ENCODE measurements at places on chromosomes 16 and 17.

GRCh38 chr17:72617557-72617956 lies 474.9 kb downstream of the SLC39A11 start:
- no peak for DNase-seq

DNA sequence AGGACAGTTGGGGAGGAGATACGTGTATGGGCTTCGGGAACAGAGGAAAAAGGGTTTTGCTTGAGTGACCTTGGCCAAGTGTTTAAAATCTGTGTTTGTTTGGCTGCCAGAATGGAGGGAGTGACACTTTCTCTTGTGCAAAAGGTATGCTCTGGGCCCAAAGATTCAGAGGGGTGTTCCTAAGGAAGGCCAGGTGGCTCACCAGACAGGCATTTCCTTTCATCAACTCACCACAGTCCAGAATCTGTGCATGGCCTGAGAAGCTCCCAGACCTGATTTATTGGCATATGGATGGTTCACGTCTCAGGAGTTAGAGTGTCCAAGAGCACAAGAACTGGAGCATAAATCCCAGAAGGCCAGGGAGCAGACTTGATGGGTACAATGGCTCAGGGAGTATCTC lies 53.4 kb upstream of the NLK start:
- DNase-seq = no peak

DNA sequence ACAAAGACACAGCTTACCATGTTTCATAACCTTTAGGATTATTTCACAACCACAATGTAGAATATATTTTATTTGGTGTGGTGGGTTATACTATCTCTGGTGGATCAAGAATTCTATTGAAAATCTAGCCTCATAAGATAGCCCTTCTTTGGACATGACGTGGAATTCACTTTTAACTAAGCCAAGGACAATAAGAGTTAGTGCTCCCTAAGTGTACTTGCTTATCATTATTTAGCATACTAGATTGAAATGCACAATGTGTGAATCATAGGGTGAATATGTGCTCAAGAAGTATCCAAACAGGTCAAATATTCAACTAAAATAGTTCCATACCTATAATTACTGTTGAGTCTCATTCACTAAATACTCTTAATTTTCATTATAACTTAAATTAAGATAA lies 1179.5 kb upstream of the GOT2 start:
- no peak for DNase-seq

DNA sequence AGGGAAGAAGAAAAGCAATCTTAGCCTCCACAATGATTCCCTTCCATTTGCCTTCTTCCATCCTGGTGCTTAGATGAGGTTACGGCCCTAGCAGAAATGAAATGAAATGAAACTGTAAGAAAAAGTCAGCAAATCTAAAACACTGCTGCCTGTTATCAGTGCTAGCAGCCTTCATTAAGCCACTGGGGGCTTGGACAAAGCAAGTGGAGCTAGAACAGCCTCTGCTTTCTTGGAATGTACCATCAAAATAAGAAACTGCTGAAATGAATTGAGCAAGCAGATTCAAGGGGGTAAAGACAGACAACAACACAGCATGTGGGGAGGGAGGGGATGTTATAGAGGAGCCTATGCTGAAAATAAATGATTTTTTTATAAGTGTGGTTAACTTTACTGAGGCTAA lies 5.1 kb downstream of the ANKFN1 start:
- no peak for DNase-seq

DNA sequence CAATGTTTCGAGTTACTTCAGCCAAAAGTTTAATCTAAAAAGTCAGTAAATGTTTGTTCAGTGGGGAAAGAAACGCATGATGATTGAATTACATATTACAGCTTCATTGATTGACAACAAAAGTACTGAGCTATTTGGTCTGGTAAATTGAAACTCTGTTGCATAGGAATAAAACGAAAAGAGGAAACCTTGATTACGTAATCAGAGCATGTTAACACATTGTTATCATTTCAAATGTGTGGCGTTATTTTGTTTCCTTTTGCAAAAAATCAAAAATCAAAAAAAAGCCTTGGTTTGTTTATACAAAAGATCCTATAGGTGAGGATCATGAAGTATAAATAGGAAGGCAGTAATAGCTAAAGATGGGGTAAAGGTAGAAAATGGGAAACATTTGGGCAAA lies 19.5 kb upstream of the CA10 start:
- DNase-seq = no peak

DNA sequence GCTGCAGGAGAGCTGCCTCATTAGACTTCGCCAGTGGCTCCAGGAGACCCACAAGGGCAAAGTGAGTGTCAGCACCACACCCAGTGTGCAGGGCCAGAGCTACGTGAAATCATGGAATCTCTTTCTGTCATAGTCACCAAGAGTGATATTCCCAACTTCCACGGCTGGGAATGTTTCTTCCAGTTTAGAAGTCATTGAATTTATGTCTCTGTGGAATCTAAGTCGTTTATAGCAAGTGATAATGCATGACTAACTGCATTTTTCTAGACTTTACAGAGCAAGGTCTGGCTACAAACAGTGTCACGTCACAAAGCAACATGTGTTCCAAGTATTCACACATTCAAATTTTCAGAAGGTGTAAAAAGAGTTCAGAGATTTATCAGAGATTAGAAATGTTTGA lies 55.5 kb downstream of the SEC14L1 start:
- DNase-seq = no peak

DNA sequence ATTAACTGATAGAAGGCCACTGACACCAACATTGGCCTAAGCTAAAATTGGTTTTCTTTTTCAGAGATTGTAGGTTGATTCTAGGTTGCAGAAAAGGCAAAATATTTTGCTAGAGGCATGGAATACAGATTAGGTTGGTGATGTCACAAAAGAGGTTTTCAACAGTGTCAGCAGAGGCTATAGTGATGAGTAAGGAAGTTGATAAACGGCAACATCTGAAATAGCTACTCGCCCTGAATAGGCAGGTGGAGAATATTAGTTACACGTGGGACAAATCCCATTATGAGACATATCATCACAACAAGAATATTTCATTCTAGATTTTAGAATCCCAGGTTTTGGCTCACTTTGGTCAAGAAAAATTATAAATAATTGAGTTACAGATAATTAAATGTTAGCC lies 1.5 kb upstream of the TOM1L1 start:
- DNase-seq = no peak

- no peak for DNase-seq
Observed at GRCh38 chr17:68061512-68062313, 26.2 kb downstream of the KPNA2 start.

- DNase-seq = peak; percentile 25
Observed at GRCh38 chr17:2369551-2370210, 31.2 kb downstream of the MNT start.

DNA sequence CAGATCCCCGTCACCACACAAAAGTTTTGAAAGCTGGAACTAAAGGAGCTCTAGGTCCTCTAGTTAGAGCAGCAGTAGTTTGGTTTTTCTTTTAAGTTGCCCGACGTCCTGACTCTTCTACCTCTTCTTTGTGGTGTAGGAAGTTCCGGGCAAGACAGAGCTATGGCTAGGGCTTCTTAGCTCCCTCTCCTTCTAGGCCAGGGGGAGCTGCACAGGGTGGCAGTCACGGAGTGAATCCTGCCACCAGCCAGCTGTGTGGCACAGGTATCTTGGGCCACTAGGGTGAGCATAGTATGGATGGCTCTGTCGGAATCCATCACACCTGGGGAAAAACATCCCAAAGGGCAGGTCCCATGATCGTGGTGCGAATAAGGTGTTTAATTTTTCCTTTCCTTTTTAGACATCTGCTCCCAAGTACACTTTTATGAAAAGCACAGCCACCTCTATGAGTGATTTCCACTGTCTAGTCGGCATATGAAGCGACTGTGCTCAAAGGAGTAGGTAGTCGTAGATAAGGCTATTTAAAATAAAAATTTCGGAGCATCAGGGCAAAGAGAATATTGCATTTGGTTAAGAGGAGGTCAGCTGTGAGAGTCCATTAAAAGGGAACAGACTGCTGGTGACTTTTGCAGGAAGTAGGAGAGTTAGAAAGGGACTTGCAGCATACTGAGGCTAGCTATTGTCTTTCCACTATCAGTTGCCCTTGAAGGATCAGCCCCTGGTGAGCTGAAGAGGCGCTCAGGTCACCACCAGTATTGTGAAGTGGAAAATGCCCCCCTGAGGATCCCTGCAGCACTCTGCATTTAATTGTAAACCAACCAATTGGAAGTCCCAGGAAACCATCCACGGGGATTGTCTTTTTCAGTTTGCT lies 2.1 kb downstream of the PRKCA start:
- peak; percentile 11 for DNase-seq

DNA sequence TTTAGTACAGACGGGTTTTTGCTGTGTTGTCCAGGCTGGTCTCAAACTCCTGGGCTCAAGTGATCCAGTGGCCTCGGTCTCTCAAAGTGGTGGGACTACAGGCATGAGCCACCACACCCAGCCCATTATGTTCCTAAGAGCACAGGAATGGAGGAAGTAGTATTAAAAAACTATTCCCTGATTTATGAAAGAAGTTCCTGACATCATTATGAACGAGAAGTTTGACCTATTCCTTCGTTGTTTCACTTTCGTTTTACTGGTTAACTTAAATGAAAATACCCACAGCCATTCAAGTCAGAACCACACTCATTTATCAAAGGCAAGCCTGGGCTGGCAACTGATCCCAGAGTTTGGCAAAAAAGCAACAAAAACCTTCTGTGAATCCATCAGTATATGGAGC lies 13.5 kb upstream of the CBX4 start:
- DNase-seq = no peak

GRCh38 chr17:49820773-49821172 lies 27.1 kb downstream of the TAC4 start:
- no peak for DNase-seq

DNA sequence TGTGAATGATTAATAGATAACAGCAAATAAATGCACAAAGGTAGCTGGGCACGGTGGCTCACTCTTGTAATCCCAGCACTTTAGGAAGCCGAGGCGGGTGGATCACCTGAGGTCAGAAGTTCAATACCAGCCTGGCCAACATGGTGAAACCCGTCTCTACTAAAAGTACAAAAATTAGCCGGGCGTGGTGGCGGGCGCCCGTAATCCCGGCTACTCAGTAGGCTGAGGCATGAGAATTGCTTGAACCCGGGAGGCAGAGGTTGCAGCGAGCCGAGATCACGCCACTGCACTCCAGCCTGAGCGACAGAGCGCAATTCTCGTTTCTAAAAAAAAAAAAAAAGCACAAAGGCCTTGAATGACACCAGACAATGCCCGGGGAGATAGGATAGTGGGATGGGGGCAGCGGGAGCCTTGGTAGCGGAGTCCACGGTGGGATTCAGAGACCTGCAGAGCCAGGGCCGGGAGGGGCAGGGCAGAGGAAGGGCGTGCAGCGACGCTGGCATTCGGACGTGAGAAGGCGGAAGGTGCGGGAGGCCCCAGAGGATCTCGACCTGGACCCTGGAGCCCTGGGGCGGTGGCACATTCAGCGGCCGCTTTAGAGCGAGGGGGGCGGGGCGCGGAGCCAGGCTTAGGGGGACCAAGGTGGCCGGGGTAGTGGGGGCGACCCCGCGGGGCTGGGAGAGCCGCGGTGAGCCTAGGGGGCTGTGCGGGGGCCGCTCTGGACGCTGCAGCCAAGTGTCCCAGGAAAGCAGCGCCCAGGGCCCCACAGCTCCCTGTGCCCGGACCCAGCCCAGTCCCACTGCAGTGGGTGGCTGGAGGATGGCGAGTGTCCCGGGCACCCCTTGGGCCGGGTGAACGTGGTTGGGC lies 999 bp upstream of the FLYWCH2 start:
- peak; percentile 42 for DNase-seq

DNA sequence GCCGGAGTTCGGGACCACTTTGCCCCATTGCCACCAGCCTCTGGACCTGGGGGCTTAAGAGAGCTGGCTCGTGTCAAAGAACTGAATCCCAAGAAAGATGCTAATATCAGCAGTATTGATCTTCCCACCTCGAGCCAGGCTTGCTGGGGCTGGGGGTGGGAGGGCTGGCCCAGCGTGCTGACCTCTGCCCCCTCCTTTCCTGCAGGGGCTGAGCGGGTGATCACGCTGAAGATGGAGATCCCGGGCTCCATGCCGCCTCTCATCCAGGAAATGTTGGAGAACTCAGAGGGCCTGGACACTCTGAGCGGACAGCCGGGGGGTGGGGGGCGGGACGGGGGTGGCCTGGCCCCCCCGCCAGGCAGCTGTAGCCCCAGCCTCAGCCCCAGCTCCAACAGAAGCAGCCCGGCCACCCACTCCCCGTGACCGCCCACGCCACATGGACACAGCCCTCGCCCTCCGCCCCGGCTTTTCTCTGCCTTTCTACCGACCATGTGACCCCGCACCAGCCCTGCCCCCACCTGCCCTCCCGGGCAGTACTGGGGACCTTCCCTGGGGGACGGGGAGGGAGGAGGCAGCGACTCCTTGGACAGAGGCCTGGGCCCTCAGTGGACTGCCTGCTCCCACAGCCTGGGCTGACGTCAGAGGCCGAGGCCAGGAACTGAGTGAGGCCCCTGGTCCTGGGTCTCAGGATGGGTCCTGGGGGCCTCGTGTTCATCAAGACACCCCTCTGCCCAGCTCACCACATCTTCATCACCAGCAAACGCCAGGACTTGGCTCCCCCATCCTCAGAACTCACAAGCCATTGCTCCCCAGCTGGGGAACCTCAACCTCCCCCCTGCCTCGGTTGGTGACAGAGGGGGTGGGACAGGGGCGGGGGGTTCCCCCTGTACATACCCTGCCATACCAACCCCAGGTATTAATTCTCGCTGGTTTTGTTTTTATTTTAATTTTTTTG lies 8.5 kb downstream of the GJD3 start:
- no peak for DNase-seq

DNA sequence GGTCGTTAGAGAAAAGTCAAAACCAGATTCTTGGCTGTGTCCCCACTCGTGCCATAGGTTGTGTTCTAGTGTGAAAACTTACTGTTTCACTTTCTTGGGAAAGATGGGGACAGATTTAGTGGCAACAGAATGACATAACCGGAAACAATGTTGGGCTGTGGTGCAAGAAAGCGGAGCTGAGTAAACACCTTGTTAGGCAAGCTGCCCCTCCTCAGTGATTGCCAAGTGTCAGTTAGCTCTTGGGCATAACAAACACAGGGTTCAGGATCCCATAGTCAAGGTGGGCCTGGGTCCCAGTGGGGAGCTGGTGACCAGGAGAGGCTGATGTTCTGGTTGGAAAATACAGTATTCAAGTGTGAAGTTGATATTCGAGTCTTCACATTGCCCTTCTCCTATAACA lies 15.4 kb downstream of the UBN1 start:
- DNase-seq = no peak

DNA sequence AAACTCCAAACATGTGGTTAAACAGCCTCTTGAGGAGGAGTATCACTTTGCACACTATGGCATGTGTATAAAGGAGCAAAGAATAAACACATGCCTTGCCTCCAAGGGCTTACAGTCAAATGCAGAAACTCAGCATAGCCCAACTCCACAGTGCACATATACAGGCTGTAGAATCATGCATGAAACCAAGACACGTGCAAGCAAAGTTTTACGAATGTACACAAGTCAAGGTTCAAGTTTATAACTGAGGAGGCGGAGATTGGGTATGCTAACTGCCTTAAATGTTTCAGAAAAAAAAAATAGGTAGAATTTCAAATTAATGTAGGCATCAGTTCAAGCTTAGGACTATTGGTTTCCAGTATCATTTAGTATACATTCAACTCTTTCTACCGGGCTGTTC lies 321.1 kb downstream of the SOX9 start:
- no peak for DNase-seq

- no peak for DNase-seq
Observed at GRCh38 chr17:8018436-8018835, 16.0 kb downstream of the GUCY2D start.

GRCh38 chr16:84609563-84610177 lies 8.2 kb downstream of the COTL1 start:
- DNase-seq = no peak

Data from HEK293T (cell line).